ENCODE measurements at places on chromosomes 1 and 21. TPM values are rescaled to one million over a fixed set of nuclear protein-coding genes. Genes with fewer than 3 reads are reported as not detected.

The RNU1-3 gene
- total RNA-seq, result under 0.01 TPM

The CFAP107 gene
- not detected for total RNA-seq

The IGSF8 gene
- total RNA-seq, result 58.6 TPM

The RGL1 gene
- total RNA-seq, result 13.8 TPM

The KCNH1 gene
- 0.55 TPM for total RNA-seq

The TMEM35B gene
- not detected for total RNA-seq

The KIAA1614 gene
- 9.4 TPM for total RNA-seq

The BRDT gene
- not detected for total RNA-seq

The PALMD gene
- total RNA-seq, result 3.0 TPM

The ACBD3 gene
- total RNA-seq, result 44.6 TPM

The KDF1 gene
- total RNA-seq, result 11.6 TPM

GRCh38 chr1:161006563-161006962, 14.4 kb downstream of the F11R start:
- no peak overlapping the region for H3K27ac ChIP-seq
- no peaks in the 10 kb centered on the region for H3K36me3 ChIP-seq
- no peak for DNase-seq
- H3K4me3 ChIP-seq, result no peak overlapping the region

DNA sequence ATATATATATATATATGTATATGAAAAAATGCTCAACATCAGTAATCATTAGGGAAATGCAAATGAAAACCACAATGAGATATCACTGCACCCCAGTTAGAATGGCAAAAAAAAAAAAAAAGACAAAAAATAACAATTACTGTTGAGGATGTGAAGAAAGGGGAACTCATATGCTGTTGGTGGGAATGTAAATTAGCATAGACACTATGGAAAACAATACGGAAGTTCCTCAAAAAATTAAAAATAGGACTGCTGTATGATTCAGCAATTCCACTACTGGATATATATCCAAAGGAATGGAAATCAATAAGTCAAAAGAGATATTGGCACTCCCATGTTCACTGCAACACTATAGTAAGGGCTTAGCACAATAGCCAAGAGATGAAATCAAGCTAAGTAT, 41.5 kb upstream of the CTBS start:
- no peak for DNase-seq
- no peak overlapping the region for H3K4me3 ChIP-seq
- no peaks in the 10 kb centered on the region for H3K27me3 ChIP-seq
- no peak overlapping the region for H3K27ac ChIP-seq
- H3K4me1 ChIP-seq, result no peaks in the 10 kb centered on the region
- H3K36me3 ChIP-seq, result no peaks in the 10 kb centered on the region

- no peak overlapping the region for H3K4me3 ChIP-seq
- H3K27ac ChIP-seq, result no peak overlapping the region
Observed at GRCh38 chr21:36207577-36208320, 51.1 kb downstream of the DOP1B start.

DNA sequence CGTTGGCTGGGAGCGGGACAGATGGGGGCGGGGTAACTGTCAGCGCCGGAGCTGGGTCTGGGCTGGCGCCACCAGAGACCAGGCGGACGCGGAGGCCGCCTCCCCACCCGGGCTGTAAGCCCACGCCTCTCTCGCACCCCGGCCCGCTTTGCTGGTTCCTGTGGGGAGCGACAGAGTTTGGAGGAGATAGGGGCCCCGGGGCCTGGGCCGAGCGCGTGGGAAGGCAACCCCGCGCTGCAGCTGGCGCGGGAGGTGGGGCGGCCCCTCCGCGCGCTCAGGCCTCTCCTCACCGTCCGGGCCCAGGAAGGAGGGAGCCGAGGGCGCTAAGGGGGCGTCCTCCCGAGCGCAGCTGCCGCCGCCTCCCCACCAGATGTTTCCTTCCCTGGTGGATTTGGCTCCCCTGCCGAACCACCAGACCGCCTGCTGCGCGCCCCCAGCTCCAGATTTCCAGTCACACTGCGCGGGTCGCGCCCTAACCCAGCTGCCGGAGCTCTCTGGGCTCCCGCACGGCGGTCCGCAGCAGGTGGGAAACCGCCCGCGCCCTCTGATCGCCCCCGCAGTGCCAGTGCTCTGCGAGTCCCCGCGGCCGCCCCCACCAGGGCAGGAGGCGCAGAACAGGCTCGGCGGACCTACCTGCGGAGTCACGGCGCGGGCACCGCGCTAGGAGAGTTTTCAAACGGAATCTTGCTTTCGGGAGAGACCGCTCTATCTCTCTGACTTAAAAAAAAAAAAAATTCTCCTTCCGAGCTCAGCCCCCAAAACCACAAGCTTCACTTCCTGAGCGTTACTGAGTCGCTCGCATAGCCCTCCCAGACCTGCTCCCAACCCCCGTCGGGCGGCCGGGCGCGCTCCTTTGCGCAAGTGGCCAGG, 1.1 kb downstream of the GFI1 start:
- DNase-seq, result peak; percentile 82
- H3K4me3 ChIP-seq, result peak overlapping the region; percentile 51
- H3K4me1 ChIP-seq, result peaks cover 12% of the 10 kb centered on the region
- H3K27ac ChIP-seq, result peak overlapping the region; percentile 74
- peaks cover 92% of the 10 kb centered on the region for H3K27me3 ChIP-seq

DNA sequence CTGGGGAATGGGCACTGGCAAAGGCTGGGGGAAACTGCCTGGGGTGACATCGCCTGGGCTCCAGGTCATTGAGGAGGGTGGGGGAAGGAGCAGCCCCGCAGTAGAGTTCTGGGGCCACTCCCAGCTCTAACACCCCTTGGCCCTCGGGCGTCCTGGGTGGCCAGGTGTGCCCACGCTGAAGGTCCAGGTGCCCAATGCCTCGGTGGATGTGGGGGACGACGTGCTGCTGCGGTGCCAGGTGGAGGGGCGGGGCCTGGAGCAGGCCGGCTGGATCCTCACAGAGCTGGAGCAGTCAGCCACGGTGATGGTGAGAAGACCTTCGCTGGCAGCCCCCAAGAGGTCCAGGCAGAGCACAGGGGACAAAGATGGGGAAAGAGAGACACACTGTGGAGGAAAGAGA, 7.7 kb downstream of the NTRK1 start:
- H3K27ac ChIP-seq, result no peak overlapping the region
- no peaks in the 10 kb centered on the region for H3K36me3 ChIP-seq
- H3K27me3 ChIP-seq, result peaks cover 20% of the 10 kb centered on the region
- H3K4me3 ChIP-seq, result no peak overlapping the region

DNA sequence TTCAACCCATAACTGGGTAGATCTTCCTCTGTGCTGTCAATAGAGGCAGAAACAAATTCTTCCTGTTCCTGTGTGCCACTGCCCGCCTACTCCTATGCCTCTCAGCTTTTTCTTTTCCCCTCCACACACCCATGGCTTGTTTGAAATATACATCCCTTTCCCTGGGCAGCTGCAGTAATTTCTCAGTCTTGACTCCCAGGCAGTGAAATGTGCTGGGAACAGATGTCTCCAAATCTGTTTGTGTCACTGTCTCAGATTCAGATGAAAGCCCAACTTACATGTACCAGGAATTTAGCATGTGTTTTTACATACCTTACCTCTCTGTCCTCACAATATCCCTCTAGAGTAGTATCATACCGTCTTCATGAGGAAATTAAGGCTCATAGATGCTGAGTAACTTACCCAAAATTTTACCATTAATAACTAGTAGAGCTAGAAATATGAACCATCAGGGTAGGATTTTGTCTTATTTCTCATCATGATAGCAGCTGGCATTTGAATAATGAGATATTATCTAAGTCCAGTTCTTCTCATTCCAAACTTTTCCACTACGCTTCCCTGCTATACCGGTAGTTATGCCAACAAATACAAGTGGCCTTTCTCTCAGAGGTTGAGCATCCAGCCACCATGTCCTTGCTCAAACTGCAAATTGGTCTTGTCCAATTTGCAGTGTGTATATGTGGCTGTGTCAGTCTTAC, 4.7 kb upstream of the VASH2 start:
- H3K4me1 ChIP-seq, result no peaks in the 10 kb centered on the region
- no peak overlapping the region for H3K27ac ChIP-seq
- H3K36me3 ChIP-seq, result no peaks in the 10 kb centered on the region
- peaks cover 20% of the 10 kb centered on the region for H3K27me3 ChIP-seq

DNA sequence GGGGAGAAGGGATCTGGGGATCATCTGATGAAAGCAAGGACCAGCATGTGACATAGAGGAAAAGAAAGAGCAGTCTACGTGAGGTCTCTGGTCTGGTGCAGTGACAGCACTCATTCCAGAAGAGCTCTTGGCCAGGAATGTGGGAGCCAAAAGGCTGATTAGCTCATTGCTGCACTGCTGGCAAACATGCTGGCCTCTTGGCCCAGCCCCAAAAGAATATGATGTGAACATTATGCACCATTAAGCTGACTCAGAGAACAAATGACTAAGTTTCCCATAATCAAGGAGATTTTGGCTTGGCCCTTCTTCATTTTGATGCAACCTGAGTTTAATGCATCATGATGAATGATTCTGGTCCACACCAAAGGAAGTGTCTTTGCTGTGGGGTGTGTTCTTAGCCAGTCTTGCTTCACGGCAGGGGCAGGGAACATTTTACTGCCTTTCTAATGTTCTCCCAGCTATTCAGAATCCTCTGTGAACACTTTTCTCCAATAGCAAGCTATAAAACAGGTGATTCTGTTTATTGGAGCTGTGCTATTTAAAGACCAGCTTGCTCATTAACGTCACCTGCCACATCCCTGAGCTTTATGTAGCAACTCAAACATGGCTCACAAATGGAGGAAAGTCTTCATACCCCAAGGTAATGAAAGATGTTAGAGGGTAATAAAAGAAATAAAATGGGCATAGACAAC, 55.1 kb downstream of the PCBP3 start:
- H3K27ac ChIP-seq, result peak overlapping the region; percentile 7
- DNase-seq, result peak; percentile 36
- H3K4me1 ChIP-seq, result peaks cover 7% of the 10 kb centered on the region
- no peaks in the 10 kb centered on the region for H3K27me3 ChIP-seq
- no peak overlapping the region for H3K4me3 ChIP-seq
- no peaks in the 10 kb centered on the region for H3K36me3 ChIP-seq

GRCh38 chr1:183222909-183223308, 36.8 kb downstream of the LAMC2 start:
- H3K27me3 ChIP-seq, result no peaks in the 10 kb centered on the region
- no peak overlapping the region for H3K4me3 ChIP-seq
- no peak overlapping the region for H3K27ac ChIP-seq

DNA sequence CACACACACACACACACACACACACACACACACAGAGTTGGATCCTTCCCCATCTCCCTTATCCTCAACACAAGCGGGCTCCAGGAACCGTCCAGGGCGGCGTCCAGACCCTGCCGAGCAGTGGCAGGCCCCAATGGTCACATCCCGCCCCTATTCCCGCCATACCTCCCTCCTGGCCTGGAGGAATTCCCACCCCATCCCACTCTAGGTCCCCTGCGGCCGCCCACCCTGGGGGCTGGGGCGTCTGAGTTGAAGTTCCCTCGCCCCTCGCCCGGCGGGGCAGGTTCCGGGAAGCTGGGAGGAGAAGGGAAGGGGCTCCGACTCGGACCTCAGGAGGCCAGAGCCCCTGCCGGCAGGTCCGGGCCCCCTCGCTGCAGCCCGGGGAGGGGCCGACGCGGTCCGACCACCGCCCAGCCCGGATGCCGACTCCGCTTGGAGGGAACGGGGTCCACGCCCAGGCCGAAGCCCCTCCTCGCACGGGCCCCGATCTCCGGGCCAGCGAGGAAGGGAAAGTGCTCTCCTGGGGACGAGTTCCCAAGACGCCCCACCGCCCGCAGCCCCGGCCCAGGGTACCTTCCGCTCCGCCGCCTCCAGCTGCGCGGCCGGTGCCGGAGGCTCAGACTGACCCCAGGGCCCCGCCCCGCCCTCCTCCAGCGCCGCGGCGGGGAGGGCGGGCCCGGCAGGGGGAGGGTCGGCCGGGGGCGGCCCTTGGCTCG, at the start of gene RHOC:
RHOC (minus strand) TSS at position 623 of the 716 bp plus-strand sequence. CDS start 3,328 bp downstream, outside the sequence.
- no peaks in the 10 kb centered on the region for H3K36me3 ChIP-seq
- peak within 1 kb of the TSS; percentile 94 for H3K4me3 ChIP-seq
- no peaks in the 10 kb centered on the region for H3K27me3 ChIP-seq
- peak within 1 kb of the TSS; percentile 100 for H3K27ac ChIP-seq
- peak; percentile 81 for DNase-seq

- H3K4me1 ChIP-seq, result peaks cover 32% of the 10 kb centered on the region
- H3K36me3 ChIP-seq, result no peaks in the 10 kb centered on the region
- H3K4me3 ChIP-seq, result no peak overlapping the region
- DNase-seq, result no peak
Observed at GRCh38 chr1:71762514-71763255, 519.7 kb downstream of the NEGR1 start.

Data from transverse colon (tissue), 4 donors.